ENCODE measurements at places on chromosomes 11 and 22.

GRCh38 chr22:32528984-32529982, 54.7 kb downstream of the FBXO7 start:
- DNase-seq: peak; percentile 82

DNA sequence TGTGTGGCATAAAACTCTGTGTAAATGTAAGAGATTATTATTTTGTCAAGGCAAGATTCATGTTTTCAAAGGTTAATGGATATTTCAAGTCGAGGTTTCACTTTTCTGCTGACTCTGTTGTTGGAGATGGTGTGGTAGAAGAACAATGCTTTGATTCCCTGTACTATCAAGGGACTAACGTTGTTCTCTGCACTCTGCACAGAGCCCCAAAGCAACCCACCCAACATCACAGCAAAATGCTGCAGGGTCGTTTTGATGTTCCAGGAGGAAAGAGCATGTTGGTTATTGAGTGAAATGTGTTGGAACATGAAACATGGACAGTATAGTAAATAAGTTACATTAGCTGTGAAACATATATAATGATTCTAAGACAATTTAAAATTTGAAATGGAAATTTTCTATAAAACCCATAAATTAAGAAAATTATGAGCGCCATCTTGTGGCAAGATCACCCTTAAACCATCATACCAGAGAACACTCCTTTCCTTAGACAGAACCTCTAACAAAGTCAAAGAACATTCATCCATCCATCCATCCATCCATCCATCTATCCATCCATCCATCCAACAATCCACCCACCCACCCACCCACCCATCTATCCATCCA, 164.4 kb upstream of the ZBED5 start:
- DNase-seq: no peak

- no peak for DNase-seq
Measured at GRCh38 chr11:64765851-64766665, 6.3 kb upstream of the PYGM start.

GRCh38 chr11:77470504-77470903, 3.4 kb downstream of the PAK1 start:
- DNase-seq: no peak

GRCh38 chr11:82539669-82540068, 194.0 kb downstream of the FAM181B start:
- DNase-seq: no peak

- no peak for DNase-seq
Measured at GRCh38 chr11:57588046-57588710, 9.3 kb upstream of the SERPING1 start.

- DNase-seq: no peak
Measured at GRCh38 chr11:89293965-89294679, 116.4 kb downstream of the TYR start.

- no peak for DNase-seq
Measured at GRCh38 chr22:44463151-44463550, 34.9 kb downstream of the RTL6 start.

GRCh38 chr11:120392314-120392713, 56.1 kb downstream of the ARHGEF12 start:
- no peak for DNase-seq

DNA sequence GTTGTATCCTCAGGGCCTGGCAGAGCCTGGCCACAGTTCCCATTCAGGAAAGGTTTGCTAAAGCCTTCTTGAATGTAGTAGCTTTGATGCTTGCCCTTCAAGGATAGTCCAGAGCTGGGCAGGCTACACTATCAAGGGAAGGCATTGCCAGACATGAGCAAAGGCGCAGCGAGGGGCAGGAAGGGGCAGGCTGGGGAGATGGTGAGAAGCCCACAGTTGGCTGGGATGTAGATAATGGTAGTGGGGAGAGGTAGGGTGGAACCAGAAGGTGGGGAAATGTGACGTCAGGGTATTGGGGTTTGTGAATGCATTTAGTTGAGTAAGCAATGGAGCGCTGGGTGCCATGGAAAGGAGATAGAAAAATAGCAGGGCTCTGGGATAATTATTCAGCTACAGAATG, 28.6 kb downstream of the LRRC32 start:
- DNase-seq: no peak

DNA sequence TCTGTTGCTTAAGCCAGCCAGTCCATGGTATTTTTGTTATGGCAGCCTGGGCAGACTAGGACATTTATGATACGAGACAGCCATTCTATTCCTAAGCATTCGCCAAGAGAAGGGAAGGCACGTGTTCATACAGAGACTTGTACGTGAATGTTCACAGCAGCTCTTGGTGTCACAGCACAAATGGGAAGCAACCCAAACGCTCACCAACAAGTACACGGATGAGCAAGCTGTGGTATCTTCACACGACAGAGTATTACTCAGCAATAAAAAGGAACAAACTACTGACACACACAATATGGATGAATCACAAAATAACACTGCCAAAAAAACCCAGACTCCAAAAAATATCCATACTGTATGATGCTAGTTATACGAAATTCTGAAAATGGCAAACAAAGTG, 85.1 kb downstream of the PHF21B start:
- DNase-seq: no peak
